ENCODE measurements at places on chromosomes 11 and 22. TPM values are rescaled to one million over a fixed set of nuclear protein-coding genes. Genes with fewer than 3 reads are reported as not detected.

NCF4 gene
- 11.3 TPM for total RNA-seq

GRCh38 chr11:117588166-117588810 is 208.7 kb downstream of the DSCAML1 start:
- no peak for DNase-seq

- DNase-seq, result no peak
Measured at GRCh38 chr11:79393362-79394043, 47.3 kb downstream of the TENM4 start.

- DNase-seq, result no peak
Measured at GRCh38 chr11:35917676-35918075, 26.2 kb upstream of the LDLRAD3 start.

- DNase-seq, result no peak
Measured at GRCh38 chr22:41047801-41048211, 44.6 kb upstream of the EP300 start.

DNA sequence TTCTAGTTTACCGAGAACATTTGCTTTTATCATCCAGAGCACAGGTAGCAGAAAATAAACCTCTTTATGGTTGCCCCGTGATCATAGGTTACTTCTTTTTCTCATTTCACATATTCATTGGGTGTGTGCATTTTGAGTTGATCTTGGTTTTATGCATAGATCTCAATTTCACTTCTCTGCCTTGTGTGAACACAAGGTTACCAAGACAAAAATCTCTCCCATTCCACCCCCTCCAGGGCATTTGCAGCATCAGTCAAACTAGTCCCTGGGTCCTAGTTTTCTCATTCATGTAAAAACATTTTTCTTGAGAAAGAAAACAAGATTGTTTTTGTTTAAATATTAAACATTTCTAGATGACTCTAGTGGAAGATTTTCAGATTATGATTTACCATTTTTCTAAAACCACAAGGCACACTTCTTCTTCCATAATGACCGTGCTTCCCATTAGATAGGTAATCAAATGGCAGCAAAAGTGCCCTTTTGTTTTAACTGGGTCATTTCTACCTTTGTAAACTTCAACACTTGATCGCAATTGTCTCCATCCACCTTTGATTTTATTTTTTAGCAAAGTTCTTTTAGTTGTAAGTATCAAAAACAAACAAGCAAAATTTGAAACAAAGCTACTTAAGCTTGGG is 526.6 kb upstream of the CADM1 start:
- DNase-seq, result no peak

DNA sequence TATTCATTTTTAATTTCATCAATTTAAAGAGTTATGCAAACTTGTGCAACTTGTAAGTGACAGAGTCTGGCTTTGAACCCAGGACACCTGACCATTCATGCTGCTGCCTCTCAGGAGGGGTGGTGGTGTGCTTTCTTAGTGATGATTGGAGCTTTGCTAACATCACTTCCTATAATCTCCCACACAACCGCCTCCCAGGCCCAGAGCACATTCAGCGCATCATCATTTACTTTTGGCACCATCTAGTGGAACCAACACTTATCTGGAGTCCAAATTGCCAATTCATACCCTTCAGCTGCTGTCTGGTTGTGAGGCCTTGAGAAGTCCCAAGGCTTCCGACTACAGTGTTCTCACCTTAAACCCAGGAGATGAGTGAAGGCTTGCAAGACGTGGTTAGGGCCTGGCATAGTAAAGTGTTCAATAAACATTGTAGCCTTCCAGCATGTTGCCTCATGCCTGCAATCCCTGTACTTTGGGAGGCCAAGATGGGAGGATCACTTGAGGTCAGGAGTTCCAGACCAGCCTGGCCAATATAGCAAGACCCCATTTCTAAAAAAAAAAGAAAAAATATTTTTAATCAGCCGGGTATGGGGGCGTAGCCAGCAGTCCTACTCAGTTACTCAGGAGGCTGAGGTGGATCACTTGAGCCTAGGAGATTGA is 1.1 kb upstream of the TTLL1 start:
- peak; percentile 67 for DNase-seq

DNA sequence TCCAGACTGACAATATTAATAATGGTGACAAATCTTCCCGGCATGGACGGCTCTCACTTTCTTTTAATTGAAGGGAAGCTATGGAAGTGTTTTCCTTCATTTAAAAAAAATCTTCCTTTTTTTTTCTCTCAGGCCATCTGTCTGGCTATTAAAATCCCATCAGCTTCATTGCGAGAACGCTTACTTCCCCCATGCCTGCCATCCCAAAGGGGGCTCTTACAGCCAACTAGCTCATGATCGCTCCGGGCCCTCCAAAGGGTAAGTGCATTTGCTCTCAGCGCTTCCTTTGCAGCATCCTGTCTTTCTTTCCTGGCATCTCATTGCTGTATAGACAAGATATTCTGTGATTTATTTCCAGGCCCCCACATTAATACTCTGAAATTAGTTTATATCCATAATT is 20.7 kb downstream of the CACNG2 start:
- DNase-seq, result no peak

DNA sequence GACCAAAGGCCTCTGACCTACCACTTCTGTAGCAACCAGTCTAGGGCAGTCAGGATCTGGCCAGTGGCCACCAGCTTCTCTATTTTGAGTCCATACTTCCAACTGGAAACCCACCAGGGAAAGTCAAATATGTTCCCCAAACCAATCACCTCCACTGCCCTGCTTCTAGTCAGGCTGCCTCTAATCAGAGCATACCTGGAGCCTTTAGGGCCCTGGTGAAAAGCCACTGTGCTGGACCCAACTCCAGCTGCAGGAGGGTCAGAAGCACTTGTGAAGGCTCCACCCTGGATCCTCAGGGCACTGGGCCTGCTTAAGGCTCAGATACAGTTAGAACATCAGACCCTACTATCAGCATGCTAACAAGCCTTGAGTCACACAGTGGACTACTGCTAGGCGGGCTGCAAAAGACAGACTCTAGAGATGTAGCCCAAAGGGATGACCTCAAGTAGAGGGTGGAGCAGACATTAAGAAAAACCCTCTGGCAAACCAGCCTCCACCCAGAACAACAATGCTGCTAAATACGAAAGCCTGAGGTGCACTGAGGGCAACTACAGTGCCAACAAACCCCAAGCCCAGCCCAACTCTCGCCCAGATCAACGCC is 69.2 kb downstream of the DGCR2 start:
- DNase-seq, result no peak

GRCh38 chr11:63762654-63763495 is 5.7 kb downstream of the ZFTA start:
- DNase-seq, result peak; percentile 32

GRCh38 chr11:128965485-128965884 is 22.8 kb upstream of the TP53AIP1 start:
- no peak for DNase-seq

DNA sequence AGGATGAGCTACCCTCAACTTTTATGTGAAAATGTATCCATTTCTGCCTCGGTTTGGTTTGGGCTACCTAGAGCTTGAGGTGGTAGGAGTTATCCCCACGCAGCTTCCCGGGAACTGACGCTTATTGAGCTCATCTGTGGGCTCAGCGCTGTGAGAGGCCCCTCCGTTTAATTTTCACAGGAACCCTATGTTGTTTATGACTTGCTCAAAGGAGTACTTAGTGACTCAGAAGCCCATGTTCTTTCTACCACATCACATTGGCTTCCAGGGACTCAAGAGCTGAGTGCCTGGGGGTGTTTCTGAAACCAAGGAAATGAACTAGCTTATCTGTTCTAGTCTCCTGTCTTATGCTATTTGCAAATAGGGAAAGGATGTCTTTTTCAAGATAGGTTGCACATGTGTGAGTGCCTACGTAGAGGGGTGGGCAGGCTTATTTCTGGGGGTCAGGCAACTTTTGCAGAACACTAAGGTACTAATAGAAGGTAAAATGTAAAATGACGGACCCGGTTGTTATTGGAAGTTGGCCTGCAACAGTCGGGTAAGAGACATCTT is 40.5 kb downstream of the MICAL2 start:
- DNase-seq, result no peak

DNA sequence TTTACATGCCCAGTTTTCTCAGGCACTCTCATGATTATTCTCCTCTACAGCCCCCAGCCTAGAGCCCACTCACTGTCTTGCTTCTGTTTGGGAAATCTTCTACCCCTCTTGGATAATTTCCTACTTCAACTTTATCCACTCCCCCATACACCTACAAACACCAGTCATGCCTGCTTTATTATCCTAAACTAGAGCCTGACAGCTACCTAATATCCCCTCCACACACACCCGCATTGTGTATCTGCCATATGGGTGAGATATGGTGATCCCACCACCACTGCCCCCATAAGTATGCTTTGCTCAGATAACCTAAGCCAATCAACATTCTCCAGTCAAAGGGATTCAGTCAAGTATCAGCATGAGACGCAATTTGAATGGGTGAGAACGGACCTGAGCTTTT is 15.3 kb upstream of the FJX1 start:
- no peak for DNase-seq

DNA sequence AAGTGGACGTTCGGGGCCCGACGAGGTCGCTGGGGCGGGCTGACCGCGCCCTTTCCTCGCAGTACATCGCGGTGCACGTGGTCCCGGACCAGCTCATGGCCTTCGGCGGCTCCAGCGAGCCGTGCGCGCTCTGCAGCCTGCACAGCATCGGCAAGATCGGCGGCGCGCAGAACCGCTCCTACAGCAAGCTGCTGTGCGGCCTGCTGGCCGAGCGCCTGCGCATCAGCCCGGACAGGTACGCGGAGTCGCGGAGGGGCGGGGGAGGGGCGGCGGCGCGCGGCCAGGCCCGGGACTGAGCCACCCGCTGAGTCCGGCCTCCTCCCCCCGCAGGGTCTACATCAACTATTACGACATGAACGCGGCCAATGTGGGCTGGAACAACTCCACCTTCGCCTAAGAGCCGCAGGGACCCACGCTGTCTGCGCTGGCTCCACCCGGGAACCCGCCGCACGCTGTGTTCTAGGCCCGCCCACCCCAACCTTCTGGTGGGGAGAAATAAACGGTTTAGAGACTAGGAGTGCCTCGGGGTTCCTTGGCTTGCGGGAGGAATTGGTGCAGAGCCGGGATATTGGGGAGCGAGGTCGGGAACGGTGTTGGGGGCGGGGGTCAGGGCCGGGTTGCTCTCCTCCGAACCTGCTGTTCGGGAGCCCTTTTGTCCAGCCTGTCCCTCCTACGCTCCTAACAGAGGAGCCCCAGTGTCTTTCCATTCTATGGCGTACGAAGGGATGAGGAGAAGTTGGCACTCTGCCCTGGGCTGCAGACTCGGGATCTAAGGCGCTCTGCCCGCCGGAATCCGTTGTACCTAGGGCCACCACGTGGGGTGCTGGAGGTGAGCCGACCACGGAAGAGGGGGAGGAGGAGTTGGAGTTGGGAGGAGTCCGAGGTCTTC is 771 bp downstream of the MIF start:
- DNase-seq, result peak; percentile 75

- no peak for DNase-seq
Measured at GRCh38 chr11:118139578-118139977, 13.0 kb downstream of the SCN4B start.

DNA sequence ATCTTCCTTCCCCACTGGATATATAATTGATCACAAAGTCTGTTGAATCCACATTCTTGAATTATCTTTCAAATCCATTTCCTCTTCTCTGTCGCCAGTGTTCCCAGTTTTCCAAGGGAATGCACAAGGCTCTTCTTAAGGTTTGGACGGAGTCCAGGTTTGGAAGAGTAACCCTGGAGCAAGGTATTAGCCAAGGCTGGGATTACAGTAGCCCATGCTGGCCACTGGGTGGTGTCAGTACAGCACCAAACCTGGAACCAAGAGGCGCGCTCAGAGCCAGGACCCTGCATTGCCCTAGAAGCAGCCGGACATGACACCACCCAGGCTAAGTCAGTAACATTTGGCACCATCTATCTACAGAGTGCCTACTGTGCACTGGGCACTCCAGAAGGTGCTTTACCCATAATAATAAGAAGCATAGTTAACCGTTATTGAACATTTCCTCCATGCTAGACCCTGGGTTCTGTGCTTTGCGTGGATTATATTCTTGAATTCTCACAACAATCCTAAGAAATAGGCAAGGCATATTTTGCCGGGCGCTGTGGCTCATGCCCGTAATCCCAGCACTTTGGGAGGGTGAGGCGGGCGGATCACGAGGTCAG is 48.0 kb upstream of the CLPB start:
- DNase-seq, result peak; percentile 59

Measured in mucosa of gallbladder (tissue), 1 donor.